Activated CD4-positive, alpha-beta T cell treated with anti-CD3 and anti-CD28 coated beads, Interleukin-10, Interleukin-2, amounts not matched to agents 100 ng/mL and 50 ng/mL, durations not matched to agents 16 hours and 8 hours (primary cell): ENCODE measurements at places on chromosomes 12 and 14.

GRCh38 chr14:70448633-70449340 is 3.2 kb upstream of the ADAM21 start:
- no peak for DNase-seq

DNA sequence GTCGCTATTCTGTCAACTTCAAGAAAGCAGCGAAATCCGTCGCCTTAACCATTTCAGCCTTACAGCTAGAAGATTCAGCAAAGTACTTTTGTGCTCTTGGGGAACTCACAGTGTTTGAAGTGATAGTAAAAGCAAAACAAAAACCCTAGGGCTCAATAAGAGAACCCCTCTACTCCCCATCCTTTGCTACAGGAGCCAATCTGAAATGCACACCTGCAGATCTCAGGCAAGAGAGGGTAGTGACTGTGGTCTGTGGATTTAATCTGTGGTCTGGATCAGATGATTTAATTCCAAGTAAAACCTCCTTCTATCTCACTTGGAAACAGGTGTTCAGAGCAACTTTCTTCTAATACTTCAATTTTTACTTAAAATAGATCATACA is 422.9 kb upstream of the OR4E1 start:
- DNase-seq = peak; percentile 40

DNA sequence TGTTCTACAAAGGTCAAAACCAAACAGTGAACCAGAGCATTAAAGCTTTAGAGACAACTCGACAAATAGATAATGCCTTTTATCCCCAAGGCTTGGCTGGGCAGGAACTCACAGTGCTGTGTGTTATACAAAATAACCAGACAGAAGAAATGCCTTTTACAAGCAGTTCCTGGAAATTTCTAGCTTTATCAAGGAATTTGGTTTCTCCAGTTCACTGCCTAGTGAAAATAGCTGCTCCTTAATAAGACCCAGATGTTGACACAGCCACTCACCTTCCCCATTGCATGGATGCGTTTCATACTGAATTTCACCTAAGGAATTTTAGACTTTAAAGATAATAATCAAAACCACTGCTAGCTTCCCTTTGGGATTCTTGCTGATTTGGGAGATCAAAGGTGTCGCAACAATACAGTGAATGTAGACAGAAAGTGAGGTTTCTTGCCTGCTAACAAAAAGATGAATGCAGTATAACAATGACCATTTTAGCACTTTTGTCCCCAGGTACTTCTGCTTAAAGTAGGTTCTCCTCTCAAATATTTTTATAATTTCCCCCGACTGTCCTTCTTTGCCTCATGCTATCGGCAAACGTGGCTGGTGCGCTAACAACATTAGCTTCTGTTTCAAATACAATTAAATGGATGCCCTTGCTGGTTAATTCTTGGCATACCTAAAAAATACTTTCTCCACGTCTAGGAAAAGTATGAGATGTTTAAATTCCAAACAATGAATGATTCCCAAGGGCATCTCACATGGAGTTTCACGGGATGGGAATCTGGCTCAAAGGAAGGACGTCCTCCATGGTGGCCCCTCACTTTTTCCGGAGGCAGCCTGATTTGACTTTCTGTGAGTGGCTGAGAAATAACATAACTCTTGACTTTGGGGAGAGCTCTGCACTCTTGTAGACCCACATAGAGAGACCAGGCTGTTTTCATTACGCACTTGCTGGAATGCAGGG is 162.4 kb downstream of the C12orf75 start:
- DNase-seq = no peak

- DNase-seq = no peak
These were observed 220.3 kb downstream of the KIF26A start for GRCh38 chr14:104358528-104359300.

GRCh38 chr14:27917896-27918295 is 848.7 kb upstream of the FOXG1 start:
- no peak for DNase-seq

GRCh38 chr12:42588524-42589464 is 752 bp downstream of the PRICKLE1 start:
- DNase-seq = no peak

DNA sequence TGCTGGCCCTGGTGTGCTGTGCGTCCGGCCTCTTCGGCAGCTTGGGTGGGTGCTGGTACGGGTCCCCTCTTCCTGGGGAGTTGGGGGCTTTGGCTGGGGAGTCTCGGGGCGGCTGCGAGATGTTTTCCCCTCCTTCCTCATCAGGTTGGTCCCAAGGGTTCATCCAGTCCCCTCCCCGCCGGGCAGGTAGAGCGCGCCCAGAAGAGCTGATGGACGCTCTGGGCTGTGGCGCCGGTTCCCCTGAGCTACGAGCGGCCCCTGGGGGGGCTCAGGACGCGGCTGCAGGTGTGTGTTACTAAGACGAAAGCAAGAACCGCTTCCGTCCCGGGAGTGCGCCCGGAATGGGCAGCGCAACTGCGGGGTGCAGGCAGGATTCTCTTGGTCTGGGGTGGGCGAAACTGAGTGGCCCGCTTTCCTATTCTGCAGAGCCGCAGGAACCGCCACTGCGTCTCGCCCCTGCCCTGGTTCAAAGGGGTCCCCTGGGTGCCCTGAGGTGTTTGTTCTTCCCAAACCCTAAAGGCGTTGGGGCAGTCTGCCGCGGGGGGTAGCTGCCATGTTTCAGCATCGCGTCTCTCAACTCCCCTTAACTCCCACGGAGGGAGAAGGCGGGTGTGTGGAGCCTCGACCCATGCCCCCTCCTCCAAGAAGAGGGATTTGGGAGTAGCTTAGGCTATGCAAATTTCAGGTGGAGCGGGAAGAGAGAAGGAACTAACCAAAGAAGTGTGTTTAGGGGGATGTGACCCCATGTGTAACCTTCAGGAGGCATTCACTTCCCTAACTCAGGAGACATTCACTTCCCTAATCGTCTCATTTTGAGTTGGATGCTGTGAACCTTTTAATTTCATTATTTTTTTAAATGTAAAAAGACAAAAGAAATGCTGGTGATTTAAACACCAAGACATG is 1.2 kb downstream of the SLC24A4 start:
- no peak for DNase-seq

GRCh38 chr12:28130625-28131598 is 59.3 kb upstream of the CCDC91 start:
- DNase-seq = peak; percentile 50

DNA sequence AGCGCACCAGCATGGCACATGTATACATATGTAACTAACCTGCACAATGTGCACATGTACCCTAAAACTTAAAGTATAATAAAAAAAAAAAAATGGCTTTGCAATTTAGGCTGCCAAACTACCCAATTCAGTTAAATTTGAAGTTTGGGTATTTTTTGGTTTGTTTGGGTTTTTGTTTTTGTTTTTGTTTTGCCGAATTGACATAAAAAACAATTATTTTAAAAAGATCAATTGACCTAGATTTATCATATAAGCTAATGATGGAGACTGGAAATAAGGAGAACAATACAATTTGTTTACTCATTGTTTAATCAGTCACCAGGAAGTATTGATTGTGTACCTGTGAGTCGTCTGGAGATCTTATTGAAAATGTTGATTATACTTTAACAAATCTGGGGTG is 62.1 kb upstream of the GARIN2 start:
- no peak for DNase-seq

DNA sequence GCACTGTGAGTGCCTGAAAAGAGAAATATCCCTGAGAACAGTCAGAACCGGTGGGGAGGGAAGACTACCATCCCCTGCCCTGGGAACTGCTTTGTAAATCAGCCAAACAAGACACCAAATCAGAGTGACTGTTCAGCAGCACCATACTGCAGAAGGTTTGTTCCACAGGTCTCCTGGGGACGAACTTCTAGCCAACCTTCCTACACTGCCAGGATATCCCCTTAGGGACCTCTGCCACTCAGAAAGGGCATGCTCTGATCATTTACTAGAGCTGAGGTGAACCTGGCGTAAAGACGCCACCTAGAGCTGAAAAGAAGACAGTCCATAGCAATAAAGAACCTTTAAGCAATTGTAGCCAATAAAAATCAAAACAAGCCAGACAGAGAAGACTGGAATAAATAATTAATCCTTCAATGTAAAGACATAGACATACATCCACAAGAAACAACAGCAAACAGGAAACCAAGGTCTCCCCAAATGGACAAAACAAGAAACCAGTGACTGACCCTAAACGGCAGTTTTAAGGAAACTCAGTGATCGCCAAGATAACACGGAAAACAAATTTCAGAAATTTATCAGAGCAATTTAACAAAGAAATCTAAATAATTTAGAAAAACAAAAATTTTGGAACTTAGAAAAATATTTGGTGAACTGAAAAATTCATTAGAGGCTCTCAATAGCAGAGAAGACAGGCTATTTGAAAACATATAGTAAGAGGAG is 228.1 kb upstream of the AMIGO2 start:
- peak; percentile 84 for DNase-seq

DNA sequence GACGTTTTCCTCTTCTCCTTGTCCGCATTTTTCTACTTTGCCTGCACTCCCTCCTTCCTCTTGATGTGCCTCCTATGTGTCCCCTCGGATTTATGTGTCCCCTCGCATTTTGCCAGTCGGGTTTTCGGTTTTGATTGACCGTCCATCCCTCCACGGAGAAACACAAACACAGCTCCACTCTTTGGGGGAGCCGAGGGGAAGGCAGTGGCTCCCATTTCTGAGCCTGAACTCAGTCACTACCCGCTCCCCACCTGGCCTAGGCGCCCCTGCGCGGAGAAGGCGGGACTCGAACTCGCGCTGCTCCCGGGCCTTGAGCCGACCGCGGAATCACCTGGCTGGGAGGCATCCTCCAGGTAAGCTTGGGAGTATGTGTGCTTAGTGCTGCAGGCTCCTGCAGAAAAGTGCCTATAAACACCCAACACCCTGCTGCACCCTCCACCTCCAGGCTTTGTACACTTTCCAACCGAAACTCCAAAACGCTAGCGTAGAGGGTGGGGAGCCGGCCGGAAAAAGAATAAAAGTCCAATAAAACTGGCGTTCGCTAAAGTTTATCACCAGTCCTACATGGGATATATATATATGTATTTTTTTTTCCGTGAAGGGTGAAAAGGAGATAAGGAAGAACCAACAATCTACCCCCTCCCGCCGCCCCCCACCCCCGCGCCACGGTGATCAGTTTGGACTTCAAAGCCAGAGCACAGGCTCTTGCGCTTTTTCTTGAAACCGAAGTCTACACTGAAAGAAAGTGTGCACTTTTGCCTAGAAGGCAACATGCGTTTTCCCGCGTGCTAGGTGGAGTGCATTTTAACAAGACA is 3.3 kb upstream of the CCND2 start:
- DNase-seq = peak; percentile 62

DNA sequence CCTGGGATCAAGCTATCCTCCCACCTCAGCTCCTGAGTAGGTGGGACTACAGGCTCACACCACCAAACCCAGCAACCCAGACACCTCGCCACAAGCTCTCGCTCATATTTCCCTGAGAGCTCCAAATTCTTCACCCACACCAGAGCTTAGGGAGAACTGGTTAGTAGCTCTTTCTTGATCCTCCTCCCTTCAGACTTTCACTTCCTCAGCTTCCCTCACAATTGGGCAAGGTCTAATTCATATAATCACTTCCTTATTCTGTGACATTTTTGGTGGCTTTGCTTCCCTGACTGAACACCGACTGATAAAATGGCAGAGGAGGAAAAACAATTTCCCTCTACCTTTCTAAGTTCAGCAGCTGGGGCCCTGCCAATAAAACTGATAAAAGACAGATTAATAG is 88.5 kb downstream of the GXYLT1 start:
- no peak for DNase-seq

- DNase-seq = no peak
These were observed 4.6 kb downstream of the SERPINA1 start for GRCh38 chr14:94383777-94384176.

DNA sequence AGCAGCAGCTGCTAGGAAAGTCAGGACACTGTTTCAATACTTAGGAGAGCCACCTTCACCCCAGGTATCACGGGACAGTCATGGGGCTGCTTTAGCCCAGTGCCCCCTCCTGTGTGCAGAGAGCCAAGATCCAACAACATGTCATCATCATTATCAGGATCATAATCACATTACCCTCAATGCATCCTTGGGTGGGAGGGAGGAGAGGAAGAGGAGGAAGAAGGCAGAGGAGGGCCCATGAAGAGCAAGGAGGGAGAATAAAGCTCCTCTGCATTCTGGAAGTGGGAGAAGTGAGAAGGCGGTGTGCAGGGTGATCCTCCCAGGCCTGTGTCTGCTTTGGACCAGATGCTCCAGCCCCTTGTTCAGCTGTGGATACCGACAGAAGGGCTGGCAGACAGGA is 64.2 kb downstream of the TSPAN11 start:
- DNase-seq = no peak

DNA sequence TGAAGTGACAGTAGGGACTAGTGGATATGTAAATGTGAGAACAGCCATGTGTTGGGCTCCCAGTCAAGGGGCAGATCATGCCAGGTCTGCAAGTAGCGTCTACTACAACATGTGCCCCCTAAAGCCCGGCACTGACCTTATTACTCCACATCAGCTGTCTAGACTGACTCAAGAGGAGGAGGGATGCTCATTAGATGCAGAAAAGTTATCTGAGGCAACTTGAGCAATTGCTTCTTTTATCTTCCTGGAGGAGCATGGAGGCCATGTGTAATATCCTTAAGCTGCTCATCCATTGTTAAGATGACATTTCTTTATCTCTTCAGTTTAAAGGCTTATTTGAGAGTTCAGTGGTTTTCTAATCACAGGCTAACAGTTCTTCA is 404.7 kb upstream of the FLRT2 start:
- no peak for DNase-seq

GRCh38 chr12:116236976-116237375 is 40.5 kb downstream of the MED13L start:
- DNase-seq = no peak

DNA sequence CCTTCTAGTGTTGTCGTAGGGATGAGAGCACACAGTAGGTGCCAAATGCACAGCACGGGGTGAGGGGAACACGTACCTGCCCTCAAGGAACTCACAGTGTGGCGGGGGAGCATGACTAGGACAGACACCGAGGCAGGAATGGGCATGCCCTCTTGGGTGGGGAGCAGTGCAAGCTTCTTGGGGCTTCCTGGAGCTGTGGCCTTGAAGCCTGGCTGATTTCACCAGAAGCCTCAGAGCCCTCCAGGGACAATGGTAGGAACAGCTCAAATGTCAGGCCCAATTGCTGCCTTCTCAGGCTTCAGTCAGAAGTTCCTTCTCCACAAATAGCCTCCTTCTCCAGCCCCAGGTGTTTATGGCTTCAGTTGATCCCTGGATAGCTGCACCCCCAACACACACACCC is 43.4 kb downstream of the TEAD4 start:
- no peak for DNase-seq

- DNase-seq = peak; percentile 89
These were observed 36.3 kb upstream of the STK38L start for GRCh38 chr12:27207615-27208413.

DNA sequence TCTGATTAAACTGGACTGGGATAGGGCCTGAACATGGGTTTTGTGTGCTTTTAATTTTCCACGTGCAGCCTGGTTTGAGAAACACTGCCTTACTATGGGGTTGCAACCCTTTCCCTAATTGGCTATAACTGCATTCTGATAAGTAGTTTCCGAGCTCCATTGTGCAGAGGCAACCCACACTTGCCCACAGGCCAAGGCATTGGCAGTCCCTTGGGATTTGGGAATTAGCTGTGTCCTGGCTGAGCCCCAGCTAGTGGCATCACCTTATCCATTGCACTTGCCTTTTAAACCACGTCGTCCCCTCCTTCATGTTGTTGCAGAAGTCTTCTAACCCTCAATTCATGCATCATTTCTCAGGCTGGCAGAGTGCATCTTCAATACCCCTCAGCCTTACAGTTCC is 10.2 kb downstream of the VCPKMT start:
- DNase-seq = no peak

GRCh38 chr12:50690925-50691324 is 73.0 kb upstream of the ATF1 start:
- DNase-seq = no peak

- no peak for DNase-seq
These were observed 10.4 kb upstream of the PLEKHG3 start for GRCh38 chr14:64693810-64694165.

- DNase-seq = no peak
These were observed 972 bp downstream of the PTGDR start for GRCh38 chr14:52268279-52269061.
